Activated gamma-delta T cell treated with Interleukin-2 at 50 U/mL for 16 hours (primary cell): ENCODE measurements at places on chromosomes 12 and 14.
A peak's percentile ranks its signal among the peaks of the same experiment; 100 is the strongest.

DNA sequence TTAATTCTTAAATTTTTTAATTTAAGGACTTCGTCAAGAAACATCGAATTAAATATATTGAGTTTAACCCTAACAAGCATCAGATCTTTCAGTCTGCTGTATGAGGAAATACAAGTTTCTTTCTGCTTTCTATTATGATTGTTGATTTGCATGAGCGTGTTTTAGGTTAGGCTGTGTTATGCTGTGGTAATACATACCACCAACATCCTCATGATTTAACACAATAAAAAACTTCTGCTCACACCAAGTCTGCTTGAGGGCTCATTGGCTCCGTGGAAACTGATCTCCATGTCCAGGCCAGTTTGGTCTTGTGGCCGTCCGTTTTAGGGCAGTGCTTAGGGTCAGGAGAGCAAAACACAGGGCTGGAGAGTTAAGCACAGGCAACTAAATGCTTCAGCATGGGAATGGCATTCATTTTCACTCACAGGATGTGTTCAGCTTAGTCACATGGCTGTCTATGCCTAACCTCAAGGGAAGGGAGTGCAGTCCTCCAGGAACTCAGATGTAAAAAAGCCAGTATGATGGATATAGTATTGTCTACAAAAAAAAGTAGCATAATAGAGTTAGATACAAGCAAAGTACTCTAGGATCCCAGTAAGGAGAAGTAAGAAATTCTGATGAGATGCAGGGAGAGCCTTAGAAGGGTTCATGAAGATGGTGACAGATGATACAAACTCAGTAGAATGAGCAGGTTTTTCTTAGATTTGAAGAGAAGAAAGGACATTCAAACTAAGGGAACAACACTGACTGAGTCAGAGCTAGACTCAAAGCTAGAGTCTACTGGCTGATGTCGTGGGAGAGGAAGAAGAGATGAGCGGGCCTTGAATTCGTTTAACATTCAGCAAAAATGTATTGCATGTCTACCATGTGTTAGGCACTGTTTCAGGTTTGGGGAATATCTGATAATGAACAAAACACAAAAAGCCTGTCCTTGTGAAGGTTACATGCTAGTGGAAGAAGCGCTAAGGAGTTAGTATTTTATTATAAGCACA, 16.3 kb downstream of the MARK3 start:
- no peak for DNase-seq

DNA sequence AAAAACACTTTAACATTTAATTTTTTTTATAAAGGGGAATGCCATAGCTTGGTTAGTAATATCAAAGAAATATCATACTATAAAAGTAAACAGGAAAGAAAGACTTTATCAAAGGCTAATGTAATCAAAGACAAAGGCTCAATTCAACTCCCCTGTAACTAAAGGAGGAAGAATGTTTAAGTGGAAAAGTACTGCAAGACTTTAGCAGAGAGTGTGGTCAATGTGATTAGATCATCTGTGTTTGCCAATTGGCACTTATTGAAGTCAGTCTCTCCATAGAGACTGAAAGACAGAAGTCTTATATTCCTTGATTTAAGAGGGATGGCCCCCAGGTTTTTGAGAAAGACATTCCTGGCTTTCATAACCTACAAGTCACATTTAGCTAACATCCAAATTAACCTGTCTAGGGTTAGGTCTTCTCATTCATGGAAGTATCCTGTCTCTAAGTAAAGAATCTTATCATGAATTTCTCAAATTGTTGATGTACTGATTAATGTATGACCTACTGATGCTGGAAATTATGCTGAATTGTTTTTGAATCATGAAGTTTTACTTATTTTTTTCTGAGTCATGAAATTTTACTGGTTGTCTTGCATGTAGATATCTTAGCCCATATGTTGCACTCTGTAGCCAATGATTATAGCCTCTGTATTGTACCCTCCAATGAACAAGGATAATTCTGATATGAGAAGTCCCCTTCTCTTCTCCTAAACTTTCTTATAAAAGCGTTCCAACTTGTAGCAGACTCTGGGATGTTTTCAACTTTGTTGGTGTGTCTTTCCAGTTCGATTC, 65.4 kb downstream of the ATXN7L3B start:
- no peak for DNase-seq

DNA sequence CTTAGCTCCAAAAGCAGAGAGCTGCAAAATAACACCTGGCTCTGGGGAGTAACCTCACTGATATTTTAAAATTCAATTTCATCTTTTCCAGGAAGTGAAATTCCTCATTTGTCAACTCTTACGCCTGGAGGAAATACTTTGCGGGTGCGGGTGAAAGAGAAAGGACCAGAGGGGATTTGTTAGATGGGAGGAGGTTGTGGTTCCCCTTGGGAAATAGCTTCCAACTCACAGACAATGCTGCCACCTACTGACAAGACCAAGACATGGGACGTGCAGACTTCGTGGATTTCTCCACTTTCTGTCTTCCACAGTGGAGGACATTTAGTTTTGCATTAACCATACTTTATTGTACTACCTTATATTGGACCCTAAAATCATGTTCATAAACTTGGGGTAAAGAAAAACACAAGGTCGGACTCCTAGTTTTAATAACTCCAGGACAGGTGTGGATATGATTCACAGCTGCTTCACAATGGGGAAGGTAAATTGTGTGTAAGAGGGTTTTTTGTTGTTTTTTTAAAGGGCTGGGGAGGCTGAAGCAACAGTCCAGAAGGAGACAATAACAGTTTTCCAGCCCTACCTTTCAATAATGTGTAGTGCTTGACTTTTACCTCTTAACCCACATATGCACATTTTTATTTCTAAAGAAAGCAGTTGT, 10.8 kb downstream of the FBXL14 start:
- DNase-seq = peak; percentile 63

DNA sequence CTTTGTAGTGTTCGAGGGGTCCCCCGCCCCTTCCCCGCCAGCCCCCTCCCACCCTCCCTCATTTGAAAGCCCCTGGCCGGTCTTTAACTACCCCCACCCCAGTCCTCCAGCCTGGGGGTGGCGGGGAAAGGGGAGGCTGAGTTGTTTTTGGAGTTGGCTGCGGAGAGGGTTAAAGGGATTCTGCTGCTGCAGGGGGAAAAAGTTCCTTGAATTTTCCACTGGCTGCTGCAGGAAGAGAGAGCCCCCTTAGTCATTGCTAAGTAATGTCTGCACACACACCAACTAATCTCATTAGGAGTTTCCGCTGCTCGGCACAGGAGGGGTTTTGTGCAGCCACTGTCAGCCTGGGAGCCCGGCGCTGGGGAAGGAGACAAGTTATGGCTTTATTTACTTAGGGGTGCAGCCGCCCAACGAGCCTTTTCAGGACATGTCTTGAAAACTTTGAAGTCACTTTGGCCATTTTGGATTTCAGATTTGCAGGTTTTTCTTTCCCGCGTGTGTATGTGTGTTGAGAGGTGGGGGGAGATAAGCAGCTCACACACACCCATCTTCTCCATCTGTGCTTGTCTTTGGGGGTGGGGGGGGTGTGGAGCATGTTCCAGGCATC, 1.8 kb downstream of the ELK3 start:
- DNase-seq = peak; percentile 12

- DNase-seq = no peak
Observed at GRCh38 chr12:30989754-30990153, 63.2 kb downstream of the TSPAN11 start.
